Activated CD8-positive, alpha-beta memory T cell treated with anti-CD3 and anti-CD28 coated beads for 48 hours (primary cell): ENCODE measurements at places on chromosomes 7 and 10.

DNA sequence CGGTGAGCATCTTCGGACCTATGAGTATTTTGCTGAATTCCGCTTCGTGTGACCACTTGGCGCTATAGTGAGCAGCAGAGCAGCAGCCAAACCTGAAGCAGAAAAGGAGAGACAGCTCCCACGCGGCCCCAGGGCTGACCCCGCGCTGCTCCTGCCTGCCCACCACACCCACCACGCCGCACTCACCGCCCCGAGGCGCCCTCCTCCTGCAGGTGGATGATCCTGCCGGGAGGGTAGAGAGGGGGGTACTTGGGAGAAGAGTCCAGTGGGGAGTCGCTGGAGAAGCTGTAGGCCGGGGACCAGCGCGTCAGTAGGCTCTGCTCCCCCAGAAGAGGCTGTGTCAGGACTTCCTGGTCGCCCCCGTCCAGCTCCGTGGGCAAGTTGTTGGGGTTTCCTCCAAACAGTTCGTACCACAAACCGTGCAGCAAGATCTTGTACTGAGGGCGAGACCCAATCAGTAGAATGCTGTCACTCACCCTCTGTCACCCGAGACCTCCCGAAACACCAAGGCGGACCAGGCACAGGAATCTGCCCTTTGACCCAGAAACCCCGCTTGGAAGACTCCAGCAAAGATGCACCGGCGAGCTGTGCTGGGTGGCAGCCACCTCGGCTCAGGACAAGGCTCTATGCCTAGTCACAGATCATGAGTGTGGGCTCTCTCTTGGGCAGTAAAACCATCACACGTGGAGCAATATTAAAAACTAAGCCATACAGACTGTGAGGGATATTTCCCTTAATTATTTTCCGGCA lies 37.6 kb downstream of the DAGLB start:
- no peak for DNase-seq

- DNase-seq, result no peak
These were observed 133.2 kb downstream of the VPS50 start for GRCh38 chr7:93365341-93365740.

GRCh38 chr7:84975586-84976185 lies 211.2 kb downstream of the SEMA3D start:
- DNase-seq, result no peak

- DNase-seq, result no peak
These were observed 21.8 kb downstream of the PALD1 start for GRCh38 chr10:70500368-70500767.

DNA sequence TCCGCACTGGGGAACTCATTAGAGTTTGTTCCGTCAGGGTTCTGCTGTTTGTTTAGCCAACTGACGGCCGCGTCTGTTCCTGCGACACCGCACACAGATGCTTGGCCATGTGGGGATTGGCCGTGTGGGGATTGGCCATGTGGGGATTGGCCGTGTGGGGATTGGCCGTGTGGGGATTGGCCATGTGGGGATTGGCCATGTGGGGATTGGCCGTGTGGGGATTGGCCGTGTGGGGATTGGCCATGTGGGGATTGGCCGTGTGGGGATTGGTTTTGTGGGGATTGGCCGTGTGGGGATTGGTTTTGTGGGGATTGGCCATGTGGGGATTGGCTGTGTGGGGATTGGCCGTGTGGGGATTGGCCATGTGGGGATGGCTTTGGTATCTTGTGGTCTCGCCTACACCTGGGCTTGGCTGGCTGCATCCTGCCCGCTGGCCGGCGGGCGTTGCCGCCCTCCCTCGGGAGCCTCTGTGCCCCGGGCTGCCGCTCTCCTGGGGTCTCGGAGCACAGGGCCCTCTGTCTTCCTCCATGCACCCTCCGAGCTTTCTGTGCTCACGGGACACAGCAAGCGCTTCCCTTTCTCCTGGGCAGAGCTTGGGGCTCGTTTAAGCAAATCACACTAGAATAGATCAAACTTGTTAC lies 62.5 kb downstream of the NKX6-2 start:
- no peak for DNase-seq

GRCh38 chr7:149741629-149742028 lies 31.8 kb downstream of the ZNF467 start:
- no peak for DNase-seq

DNA sequence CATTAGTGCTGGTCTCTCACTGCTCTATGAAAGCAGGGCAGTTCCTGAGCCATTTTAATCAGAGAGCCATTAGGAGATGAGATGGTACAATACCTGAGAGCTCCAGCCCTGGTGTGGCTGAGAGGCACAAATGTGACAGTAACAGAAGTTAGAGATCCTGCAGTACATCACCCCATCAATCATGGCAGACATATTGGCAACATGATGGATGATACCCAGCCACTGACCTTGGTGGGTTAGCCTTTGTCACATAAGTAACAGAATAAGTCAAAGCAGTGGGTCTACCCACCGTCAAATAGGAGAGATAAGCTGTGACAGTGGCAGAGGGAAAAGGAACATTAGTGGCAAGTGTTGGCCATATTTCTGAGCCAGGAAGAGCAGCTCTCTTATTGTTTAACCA lies 53.3 kb upstream of the NXPH1 start:
- no peak for DNase-seq
